ENCODE measurements at places on chromosomes 5 and 9.

DNA sequence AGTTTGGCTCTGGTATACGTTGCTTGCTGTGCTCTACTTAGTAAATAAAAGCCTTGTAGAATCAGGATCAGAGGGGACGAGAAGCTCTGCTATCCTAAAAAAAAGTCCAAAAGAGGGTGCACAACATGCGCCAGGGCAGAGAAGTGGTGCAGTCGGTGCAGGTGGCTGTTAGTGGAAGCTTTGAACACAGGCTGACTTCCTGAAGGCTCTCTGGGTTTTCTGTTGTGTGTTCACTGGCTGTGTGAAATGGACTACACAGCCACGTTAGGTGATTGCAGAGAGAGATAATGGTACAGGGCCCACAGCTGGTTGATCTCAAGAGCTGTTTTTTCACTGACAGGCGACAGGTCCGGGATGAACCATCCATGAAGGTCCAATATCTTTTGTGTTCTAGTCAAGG is 167.4 kb downstream of the TMEM167A start:
- DNase-seq, result no peak

DNA sequence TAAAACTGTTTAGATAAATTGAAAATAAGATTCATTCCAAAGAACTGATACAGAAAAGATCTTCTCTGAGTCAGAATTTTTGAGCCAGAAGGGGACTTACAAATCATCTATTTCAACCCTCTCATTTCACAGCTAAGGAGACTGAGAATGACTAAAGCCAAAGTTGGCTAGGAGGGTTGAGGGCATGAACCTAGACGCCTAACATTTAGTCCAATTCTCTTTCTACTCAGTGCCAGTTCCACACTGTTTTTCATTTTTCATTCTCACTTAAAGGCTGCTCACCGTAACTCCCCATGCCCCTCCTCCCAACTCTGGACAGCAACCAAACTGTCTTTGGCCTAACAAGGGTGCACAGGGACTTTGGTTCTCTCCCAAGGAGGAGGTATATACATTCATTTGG is 364.0 kb downstream of the NDUFS4 start:
- DNase-seq, result no peak

DNA sequence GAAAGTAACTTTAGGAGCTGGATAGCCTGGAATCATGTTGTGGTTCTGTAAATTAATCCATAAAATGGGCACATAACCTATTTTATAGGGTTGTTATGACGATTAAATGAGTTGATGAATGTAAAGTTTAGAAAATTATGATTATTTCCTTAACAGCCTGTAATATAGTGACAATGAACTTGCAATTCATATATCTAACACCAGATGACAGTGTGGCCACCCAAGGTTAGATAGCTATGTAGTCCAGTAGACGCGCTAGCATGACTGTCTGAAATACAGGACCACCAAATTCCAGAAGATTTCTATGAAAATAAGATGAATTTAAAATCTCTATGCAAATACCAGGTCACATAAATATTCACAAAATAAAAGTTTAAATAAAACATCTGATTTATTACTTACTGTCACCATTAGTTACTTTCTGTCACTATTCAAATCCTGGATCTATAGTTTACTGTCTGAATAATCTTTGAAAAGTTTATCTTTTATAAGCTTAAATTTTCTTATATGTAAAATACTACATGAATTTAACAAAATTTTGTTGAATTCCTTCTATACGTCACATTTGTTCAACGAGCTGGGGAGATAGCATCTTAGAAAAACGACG is 26.1 kb upstream of the MACIR start:
- DNase-seq, result no peak

DNA sequence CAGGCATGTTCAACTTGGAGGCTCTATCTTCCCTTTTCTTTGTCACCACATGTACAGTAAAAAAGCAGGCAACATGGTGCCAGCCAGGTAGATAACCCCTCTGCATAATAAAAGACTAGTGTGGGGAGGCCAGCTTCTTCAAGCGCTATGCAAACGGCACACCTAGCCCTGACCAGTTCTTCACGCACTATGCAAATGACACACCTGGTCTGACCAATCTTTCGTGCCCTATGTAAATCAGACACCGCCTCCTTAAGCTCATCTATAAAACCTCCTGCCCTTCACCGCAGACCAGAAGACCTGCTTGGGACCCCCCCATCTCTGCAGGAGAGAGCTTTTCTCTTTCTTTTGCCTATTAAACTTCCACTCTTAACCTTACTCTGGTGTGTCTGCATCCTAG is 28.1 kb upstream of the UGCG start:
- no peak for DNase-seq

DNA sequence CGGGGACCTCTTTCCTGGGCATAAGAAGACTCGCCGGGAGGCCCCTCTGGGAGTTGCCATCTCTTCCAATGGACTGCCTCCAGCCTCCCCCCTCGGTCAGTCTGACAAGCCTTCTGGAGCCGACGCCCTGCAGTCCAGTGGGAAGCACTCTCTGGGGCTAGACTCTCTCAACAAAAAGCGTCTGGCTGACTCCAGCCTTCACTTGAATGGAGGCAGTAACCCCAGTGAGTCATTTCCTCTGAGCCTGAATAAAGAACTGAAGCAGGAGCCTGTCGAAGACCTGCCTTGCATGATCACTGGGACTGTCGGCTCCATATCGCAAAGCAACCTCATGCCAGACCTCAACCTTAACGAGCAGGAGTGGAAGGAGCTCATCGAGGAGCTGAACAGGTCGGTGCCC is 28.4 kb upstream of the LTC4S start:
- no peak for DNase-seq

GRCh38 chr5:142821034-142821732 is 51.0 kb downstream of the ARHGAP26 start:
- DNase-seq, result no peak

GRCh38 chr5:171678646-171679045 is 107.0 kb upstream of the SMIM23 start:
- no peak for DNase-seq

GRCh38 chr5:134911285-134912206 is 6.6 kb downstream of the PCBD2 start:
- no peak for DNase-seq

- DNase-seq, result no peak
These were observed 299.1 kb upstream of the TYRP1 start for GRCh38 chr9:12394105-12394504.

DNA sequence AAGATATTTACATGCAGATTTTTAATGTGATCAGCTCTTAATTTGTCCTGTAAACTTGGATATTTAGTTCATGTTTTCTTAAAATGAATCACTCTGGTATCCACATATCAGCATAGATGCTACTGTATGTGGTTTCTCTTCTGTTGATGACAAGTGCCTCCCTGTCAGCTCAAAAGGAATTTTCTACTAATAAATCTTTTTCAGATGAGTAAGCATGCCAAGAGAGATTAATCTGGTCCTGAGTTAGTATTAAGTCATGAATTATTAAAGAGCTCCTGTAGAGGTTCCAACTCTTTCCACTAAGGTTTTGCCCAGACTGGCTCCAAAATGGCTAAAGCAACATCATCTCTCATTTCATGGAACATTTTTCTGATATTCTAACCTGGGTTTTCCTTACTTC is 129.2 kb downstream of the GOLPH3 start:
- no peak for DNase-seq

- DNase-seq, result peak; percentile 36
These were observed 925 bp downstream of the ABHD17B start for GRCh38 chr9:71909887-71910649.

DNA sequence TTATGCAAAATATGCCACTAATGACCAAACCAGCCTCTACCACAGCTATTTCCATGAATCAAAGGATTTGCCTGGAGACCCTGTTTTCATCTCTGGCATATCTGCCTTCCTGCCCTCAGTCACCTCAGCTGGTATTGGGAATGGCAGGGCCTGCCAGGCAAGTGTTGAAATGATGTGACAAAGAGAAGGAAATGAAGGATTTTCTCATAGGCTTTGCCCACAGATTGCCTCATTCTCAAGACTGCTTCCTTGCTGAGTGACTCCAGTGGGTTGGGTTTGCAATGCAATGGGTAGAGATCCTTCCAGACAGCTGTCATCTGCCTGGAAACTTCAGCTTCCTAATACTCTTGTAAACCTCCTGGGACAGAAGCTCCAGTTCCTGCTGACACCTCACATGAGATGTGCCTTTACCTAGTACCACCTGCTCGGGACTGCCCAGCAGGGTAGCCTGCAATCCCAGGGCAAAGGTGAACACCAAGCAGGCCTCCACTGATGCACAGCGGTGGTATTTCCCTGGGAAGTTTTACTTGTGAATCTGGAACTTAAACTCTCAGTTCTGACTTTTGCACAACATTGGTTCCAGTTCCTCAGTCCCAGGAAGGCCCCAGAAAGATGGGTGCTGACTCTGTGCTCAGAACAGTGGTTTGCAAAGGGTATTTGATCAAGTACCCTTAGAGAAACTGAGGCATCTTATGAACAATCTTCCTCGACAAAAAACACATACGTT is 64.8 kb upstream of the SLC1A1 start:
- no peak for DNase-seq

- peak; percentile 5 for DNase-seq
These were observed 72.3 kb downstream of the GNA14 start for GRCh38 chr9:77575785-77576184.

- DNase-seq, result no peak
These were observed 39.5 kb downstream of the PRRT1B start for GRCh38 chr9:131584858-131585257.

DNA sequence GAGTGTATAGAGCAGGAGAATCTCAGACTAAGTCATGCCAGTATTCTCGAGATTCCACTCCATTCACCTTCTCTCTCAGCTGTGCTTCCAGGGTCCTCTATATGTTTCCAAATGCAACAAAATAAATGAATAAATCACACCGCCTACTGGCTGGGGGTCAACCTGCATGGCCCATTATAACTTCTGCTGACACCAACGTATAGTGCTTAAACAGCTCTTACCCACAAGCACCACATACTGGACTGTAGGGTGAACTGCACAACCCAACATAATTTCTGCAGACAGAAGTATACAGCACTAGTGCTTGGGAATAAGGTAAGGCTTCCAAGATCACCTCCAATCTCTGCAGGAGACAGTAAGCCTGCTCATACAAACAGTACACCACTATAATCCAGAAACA is 33.1 kb upstream of the HTR4 start:
- no peak for DNase-seq

DNA sequence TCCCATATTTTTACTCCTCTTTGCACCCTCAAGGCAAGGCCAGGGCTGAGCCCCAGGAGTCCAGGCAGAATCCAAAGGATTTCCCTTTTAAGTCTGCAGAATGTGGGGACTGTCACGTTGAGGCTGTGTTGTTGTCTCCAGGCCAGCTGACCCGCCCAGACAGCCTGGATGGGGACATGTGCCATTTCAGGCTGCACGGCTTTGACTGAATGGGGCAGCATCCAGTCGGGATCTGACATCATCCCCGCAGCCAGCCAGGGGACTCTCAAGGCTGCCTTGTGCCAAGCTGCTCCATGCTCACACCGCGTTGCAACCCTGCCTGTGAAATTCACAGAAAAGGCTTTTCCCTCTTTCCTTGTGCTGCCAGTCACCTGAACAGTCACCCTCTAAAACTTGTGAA is 2.2 kb upstream of the ZNF366 start:
- DNase-seq, result no peak

- no peak for DNase-seq
These were observed 440.0 kb upstream of the MPDZ start for GRCh38 chr9:13719446-13719845.

DNA sequence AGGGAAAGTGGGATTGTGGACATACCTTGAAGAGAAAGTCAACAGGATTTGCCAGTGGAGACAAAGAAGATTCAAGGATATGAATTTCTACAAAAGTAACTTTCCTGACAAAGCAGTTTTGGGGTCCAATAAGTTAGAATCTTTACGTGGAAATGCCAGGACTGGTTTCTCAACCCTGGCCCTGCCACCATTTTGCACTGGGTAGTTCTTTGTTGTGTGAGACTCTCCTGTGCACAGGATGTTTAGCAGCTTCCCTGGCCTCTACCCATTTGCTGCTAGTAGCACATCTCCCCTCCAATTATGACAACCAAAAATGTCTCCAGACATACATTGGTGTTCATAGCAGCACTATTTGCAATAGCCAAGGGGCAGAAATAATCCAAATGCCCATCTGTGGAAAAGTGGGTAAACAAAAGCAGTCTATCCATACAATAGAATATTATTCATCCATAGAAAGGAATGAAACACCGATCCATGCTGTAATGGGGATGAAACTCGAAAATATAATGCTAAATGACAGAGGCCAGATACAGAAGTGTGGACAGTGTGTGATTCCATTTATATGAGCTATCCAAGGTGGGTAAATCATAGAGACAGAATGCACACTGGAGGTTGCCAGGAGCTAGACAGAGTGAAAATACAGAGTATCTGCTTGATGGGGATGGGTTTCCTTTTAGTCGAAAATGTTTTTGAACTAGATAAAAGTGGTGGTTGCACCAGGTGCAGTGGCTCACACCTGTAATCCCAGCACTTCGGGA is 91.4 kb downstream of the NSUN2 start:
- DNase-seq, result no peak

GRCh38 chr5:178625679-178626483 is 969 bp downstream of the CLK4 start:
- no peak for DNase-seq

- no peak for DNase-seq
These were observed 30.5 kb upstream of the MED10 start for GRCh38 chr5:6408627-6409446.

GRCh38 chr5:96572864-96573512 is 89.2 kb upstream of the CAST start:
- no peak for DNase-seq

GRCh38 chr5:35656721-35657120 is 39.1 kb downstream of the SPEF2 start:
- no peak for DNase-seq

DNA sequence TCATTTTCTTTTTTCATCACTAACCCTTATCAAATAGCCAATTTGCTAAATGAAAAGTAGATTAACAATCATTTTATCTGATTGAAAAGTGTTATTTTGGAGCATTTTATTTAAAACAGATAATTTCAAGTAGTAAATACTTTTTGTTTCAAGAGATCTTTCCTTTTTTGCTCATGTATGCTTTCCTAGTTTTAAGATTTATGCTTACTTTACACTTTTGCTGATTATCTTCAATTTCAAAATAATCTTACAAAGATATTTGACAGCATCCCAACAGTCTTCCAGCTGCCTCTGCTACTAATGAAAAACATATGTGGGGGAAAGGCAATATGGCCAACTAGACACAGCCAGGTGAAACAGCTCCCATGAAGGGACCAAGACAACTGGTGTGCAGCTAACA is 1027.3 kb upstream of the CDH9 start:
- no peak for DNase-seq

- no peak for DNase-seq
These were observed 54.7 kb downstream of the BASP1 start for GRCh38 chr5:17272111-17272510.

GRCh38 chr9:73174330-73174980 is 22.8 kb downstream of the ANXA1 start:
- DNase-seq, result no peak

GRCh38 chr5:145130996-145131395 is 704.1 kb downstream of the PRELID2 start:
- no peak for DNase-seq

GRCh38 chr9:77819657-77820056 is 171.5 kb upstream of the GNA14 start:
- no peak for DNase-seq
